ENCODE measurements at places on chromosomes 1 and 21.

GRCh38 chr1:21292984-21293536 is 2.8 kb upstream of the ECE1 start:
- DNase-seq = no peak

DNA sequence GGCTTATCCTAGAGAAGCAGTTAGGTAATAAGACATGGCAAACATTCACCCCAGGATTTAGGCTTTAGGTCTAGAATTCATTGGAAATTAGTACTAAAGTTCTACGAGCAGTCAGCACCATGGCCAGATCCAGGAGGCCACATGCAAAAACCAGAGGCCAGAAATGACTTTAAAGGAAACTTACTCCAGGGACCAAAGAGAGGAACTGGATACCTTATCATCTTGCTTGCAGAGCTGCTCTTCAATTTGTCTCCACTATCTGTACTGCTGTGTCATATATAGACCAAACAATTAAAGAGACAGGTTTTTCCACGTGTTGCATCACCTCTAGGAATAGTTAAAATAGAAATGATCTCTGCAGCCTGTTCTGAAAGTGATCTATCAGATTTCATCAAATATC is 127.8 kb downstream of the LMX1A start:
- DNase-seq = no peak

GRCh38 chr1:114660238-114660637 is 9.6 kb downstream of the DENND2C start:
- DNase-seq = no peak

- DNase-seq = no peak
Observed at GRCh38 chr1:20478057-20478635, 7.9 kb downstream of the CAMK2N1 start.

- no peak for DNase-seq
Observed at GRCh38 chr1:37105911-37106310, 71.6 kb upstream of the GRIK3 start.

DNA sequence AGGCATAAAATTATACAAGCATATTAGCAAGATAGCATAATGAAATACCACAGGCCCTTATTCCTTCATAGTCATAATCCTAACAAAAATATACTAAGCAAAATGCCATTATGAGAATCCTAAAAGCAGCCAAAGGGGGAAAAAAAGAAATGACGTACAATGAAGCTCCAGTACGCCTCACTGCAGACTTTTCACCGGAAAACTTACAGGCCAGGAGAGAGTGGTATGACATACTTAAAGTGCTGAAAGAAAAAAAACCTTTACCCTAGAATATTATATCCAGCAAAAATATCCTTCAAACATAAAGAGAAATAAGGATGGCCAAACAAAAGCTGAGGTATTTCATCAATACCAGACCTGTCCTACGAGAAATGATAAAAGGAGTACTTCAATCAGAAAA is 19.5 kb downstream of the ZNF695 start:
- DNase-seq = no peak

DNA sequence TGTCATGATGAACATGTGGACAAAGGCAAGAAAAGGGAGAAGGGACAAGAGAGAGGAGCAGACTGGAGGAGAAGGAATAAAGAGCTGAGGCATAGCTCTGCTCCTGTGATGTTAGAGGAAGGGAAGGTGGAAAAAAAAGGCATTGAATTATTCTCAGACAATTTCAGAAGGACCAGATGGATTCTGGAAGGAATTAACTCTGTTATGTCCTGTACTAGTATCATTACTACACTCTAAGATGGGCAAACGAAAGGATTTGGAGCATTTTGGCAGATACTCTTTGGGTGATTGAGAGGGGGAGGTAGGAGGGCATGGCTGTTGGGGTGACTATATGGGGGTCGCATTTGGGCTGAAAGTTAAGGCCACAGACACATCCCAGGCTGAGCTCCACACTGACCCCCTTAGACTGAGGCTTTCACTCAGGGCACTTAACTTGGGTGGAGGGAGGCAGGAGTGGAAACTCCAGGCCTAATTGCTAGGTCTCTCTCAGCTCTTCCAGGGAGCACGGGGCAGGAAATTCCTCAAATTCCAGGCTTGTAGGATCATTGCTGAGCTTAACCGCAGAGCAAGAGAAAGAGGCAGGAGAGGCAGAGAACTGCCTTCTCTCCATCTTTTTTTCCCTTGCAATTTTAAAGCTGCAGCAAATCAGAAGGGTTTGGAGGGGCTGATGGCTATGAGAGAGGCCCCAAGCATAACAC is 25.9 kb downstream of the KIRREL1 start:
- DNase-seq = peak; percentile 95

GRCh38 chr1:175206687-175207086 is 14.1 kb upstream of the KIAA0040 start:
- DNase-seq = no peak

DNA sequence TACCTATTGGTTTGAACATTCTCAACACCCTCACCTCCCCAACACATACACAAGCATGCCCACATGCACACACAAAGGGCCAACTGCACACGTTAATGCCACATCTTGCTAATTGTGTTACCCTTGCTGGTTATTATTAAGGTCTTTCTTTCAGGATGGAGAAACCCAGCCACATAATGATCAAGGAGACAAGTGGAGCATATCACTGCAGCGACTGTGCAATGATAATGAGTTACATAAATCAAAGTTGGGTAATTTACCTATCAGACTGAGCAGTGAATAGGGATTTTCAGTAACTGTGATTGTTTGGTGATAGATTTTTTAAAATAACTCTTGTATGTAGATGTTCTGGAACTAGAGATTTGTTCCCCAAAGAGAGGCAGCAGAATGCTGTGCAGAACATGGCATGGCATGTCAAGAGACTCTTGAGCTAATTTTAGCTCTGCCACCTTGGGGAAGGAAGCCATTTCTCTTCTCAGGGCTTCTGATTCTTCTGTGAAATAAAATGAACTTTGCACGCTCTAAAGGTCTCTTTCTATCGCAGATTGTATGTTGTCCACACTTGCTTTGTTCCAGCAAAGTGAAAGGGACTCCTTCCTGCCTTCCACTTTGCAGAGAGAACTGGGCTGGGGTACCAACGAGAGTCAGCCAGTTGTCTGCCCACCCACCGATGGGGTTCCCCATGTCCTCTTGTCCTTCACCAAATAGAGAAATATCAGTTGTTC is 126.0 kb upstream of the CAMK1G start:
- DNase-seq = no peak

- DNase-seq = no peak
Observed at GRCh38 chr1:12152113-12152891, 14.5 kb upstream of the TNFRSF1B start.

DNA sequence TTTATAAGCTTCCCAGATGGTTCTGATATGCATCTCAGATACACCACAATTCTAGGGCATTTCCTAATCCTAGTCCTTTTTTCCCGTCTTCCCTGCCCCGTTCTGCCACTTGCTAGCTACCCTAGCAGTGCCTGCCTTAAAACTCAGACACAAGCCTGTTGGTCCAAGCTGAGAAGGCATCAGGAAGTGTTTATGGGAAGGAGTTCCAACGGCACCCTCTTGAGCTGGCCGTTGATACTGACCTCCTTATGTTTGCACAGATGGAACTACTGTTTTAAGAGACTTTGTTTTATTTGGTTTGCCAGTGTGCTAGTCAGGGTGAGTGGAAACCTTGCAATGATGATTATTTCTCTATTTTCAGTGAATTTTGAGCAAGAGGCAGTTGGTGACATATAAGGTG is 67.2 kb downstream of the UCK2 start:
- DNase-seq = peak; percentile 49

GRCh38 chr1:180836449-180836848 is 76.2 kb upstream of the KIAA1614 start:
- no peak for DNase-seq

DNA sequence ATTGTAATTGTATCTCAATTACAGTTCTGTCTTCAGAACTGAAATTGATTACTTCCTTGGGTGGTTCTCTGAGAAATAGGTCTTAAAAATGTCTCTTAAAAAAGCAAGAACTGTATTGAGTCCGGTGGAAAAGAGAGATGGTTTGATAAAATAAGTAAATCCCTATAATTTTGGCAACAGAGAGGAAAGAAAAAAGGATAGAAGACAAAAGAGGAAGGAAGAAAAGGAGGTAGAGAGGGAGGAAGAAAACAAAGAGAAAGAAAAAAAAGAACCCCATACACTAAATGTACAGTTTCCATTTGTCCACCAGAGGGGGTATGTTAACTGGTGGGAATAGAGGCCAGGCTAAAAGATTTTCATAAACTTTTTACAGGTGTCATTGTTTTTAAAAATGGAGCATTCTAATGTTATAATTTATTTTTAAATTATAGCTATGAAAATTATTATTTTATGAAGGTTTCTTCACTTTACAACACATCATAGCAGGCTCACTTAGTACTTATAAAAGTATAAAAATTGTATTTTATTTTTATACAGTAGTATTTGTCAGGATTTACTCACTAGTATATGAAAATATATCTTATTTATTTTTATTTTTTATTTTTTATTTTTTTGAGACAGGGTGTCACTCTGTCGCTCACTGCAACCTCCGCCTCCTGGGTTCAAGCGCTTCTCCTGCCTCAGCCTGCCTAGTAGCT is 2.1 kb upstream of the UBE2T start:
- peak; percentile 46 for DNase-seq

DNA sequence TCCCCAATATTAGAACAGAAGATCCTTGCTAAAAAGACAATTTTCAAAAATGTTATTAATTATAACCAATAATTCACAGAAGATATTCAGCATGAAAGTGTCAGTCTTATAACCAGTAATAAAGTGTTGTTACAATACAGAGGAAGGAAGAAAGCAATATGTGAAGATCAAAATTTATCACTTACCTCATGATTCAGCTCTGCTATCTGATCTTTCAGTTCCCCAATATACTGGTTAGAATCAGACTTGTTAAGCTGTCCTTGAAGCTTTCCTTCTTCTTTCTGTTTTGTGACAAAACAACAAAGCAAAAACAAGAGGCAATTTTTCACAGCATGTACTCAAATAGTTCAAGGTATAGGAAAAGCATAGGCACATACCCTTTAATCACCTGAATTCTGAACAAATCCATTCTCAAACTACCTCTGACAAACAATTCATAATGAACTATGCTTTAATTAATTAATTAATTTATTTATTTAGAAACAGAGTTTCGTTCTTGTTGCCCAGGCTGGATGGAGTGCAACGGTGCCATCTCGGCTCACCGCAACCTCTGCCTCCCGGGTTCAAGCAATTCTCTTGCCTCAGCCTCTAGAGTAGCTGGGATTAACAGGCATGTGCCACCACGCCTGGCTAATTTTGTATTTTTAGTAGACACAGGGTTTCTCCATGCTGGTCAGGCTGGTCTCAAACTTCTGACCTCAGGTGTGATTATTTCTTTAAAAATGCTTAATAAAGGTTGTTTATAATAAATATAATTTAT is 76.9 kb upstream of the GFI1 start:
- no peak for DNase-seq

GRCh38 chr1:30371888-30372791 is 351.2 kb downstream of the MATN1 start:
- no peak for DNase-seq

DNA sequence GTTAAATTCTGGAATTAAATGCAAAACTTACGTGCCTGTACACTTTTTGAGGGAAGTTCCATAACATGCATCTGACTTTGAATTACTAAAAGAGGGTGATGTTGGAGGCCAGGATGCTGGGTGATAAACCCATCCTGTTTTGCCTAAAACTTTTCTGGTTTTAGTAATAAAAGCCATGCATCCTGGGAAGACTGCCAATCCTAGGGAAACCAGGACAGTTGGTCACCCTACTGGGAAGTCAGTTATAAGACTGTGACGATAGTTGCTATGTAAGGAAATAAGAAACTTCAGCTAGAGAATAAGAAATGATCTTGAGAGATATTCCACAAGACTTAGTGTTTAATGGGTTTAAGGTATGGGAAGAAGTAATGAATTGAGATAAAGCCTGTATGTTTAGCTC is 336.6 kb upstream of the LYPLAL1 start:
- DNase-seq = peak; percentile 17

DNA sequence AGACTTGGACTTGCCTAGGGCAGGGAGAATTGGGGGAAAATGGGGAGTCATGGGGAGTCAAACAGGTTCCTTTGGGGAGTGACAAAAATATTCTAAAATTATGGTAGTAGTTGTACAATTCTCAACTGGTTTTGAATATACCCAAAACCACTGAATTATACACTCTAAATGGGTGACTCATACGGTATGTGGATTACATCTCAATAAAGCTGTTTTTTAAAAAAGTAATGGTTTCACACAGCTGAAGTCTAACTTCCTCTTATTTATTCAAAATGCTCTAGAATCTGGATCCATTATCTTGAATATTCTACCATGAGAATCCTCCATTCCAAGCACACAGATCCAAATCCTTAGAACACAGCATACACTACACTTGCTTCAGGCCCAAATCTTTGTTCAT is 11.1 kb downstream of the EIF4G3 start:
- no peak for DNase-seq

DNA sequence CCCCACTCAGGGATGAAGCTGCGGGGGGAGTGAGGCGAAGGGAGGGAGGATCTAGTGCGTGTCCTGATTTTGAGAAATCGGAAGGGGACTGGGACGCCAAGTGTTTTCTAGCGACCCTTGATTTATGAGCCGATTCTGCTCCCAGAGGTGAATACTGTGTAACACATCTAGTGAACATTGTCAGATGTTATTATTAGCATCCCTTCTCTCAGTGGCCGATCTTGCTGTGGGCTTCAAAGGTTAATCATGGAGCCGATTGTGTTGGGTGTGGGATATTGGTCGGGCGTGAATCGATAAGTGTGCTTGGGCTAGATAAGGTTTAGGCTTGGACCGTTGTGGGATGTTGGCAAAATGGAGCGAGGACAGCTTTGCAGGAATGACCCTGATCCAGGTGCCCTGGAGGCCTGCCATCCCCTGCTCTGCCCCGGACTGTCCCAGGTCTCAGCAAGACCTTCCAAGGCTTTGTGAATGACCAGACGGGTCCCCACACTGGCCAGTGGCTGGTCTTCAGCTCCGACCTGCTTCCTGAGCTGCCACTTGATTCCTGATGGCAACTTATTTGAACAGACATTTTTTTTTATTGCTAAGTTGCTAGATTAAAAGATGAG is 2.2 kb downstream of the AJAP1 start:
- no peak for DNase-seq

DNA sequence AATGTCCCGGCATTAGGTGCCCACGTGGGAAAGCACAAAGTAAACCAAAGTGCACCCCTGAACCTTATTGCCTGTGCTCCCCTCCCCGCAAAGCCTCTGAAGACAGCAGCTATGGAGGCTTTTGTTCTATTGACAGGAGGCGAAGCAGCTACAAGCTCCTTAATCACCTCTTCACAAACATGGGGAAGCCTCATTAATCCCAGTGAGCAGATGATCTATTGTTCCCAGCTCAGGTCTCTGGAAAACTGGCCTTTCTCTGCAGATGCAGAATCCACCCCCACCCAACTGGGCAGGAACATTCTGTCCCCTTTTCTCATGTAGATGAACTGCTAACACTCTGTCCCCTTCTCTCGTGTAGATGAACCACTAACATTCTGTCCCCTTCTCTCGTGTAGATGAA is 190.5 kb upstream of the CSF3R start:
- DNase-seq = no peak

- DNase-seq = no peak
Observed at GRCh38 chr1:2987773-2988172, 33.5 kb upstream of the ACTRT2 start.

- no peak for DNase-seq
Observed at GRCh38 chr1:17995480-17995879, 112.1 kb upstream of the IGSF21 start.

- DNase-seq = peak; percentile 42
Observed at GRCh38 chr1:203274603-203275381, 30.5 kb upstream of the BTG2 start.

- DNase-seq = no peak
Observed at GRCh38 chr1:247496581-247497285, 38.8 kb upstream of the OR2B11 start.

GRCh38 chr1:208100106-208100505 is 144.1 kb downstream of the PLXNA2 start:
- DNase-seq = no peak

Measured in AG10803 (cell line).